ENCODE measurements at places on chromosomes 5 and 9.

DNA sequence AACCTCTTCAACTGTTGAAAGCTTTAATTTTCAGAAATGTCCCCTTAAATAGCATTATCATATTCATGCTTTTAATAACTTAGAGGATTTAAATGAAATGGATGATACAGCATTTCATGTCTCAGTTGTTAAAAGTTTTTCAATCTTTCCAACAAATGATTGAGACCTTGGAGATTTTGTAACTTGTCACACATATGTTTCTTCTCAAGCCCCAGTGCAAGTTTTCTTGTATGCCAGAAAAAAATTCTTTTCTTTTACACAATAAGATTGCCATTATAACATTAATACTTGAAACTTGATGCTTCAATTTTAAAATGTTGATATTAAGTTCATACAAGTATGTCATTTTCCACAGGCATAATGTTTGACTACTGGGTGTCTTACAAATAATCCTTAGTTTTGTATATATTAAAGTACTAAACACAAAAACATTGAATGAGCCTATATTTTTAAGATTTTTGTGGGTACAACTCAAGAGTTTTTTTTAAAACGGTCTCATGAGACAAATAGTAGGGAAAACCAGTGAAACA lies 124.5 kb downstream of the AGTPBP1 start:
- DNase-seq, result no peak

GRCh38 chr9:120982836-120983235 lies 56.2 kb upstream of the TRAF1 start:
- DNase-seq, result no peak

DNA sequence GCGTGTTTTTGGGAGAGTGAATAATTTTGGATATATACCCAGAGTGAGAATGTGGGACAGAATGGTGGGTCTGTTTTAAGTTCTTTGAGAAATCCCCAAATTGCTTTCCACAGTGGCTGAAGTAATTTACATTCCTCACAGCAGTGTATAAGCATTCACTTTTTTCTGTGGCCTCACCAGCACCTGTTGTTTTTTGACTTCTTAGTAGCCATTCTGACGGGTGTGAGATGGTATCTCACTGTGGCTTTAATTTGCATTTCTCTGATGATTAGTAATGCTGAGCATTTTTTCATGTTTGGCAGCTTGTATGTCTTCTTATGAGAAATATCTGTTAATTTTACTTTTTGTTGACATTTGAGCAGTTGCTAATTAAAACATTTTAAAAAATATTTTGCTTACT lies 9.4 kb upstream of the SPATA31D1 start:
- DNase-seq, result no peak

DNA sequence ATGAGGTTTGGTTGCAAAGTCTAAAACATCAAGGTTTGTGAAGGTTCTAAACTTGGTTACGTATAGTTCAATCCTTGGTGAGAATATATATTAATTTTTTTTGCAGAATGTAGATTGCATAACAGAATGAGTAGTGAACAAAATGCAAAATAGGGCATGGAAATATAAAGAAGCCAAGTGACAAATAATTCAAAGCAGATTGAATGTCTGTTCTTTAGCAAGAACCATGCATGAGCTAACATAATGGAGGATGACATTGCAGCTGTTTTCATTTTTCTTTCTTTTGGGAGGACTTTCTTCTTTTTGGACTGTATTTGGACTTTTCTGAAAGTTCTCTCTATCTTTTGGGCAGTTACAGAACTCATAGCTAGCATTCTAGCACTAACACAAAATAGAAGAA lies 194.8 kb upstream of the MRPS30 start:
- no peak for DNase-seq

DNA sequence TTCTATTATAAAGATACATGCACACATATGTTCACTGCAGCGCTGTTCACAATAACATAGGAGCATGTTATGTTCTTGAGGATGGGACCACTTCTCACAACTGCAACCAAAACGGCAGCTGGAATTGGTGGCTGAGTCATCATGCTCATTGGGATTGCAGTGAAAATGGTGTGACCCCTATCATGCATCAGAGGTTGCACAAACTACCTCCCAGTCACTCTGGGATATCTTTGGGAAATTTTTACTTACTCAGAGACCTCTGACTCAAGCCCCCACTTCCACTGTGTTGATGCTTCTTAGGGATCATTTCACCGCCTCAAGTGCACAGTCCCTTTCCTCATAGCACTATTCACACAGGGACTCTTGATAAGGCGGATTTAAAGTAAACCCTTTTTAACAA lies 474.1 kb downstream of the BNC2 start:
- no peak for DNase-seq

DNA sequence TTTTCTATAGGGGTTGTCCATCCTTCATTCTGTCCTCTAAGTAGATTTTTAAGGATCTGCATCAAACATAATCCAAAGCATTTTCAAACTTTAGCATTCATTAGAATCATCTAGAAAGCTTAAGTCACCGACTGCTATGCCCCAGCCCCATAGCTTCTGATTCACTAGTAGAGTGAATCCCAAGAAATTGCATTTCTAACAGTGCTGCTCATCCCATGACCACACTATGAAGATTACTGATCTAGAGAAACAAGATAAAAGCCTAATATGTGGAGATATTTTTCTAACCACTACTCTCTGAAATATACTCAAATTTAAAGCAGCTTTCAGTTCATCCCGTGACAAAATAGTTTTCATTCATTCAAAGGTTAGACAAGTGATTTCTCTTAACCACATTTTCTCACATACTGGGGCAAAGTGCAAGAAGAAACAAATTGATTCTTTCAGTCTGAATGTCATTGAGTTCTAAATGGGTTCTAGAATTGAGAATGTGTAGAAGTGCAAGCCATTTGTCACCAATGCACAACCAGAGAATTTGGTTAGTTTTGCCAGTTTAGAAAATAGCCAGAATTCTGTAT lies 286.9 kb upstream of the CD180 start:
- no peak for DNase-seq

GRCh38 chr9:68832101-68832500 lies 127.1 kb downstream of the PIP5K1B start:
- no peak for DNase-seq

DNA sequence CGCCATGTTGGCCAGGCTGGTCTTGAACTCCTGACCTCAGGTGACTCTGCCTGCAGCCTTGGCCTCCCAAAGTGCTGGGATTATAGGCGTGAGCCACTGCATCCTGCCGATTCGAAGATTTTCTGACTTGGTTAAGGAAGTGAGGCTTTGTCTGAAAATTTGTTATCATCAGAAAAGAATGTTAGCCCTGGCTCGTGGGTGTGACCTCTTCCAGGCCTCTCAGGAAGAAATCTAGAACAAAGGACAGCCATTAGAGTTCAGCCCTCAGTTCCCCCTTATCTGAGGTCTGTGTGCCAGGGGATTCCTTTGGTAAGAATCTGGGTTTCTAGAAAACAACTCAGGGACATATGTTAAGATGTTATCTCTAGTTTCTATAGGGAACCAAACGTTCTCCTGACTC lies 6.2 kb downstream of the OR2S2 start:
- DNase-seq, result no peak

- no peak for DNase-seq
These were observed 133.0 kb downstream of the SLC28A3 start for GRCh38 chr9:84207491-84207951.

- peak; percentile 56 for DNase-seq
These were observed 39.6 kb upstream of the TRIM36 start for GRCh38 chr5:115209279-115209678.

- DNase-seq, result no peak
These were observed 25.0 kb upstream of the CEP78 start for GRCh38 chr9:78210841-78211301.

- DNase-seq, result no peak
These were observed 36.6 kb downstream of the NREP start for GRCh38 chr5:111720333-111720890.

DNA sequence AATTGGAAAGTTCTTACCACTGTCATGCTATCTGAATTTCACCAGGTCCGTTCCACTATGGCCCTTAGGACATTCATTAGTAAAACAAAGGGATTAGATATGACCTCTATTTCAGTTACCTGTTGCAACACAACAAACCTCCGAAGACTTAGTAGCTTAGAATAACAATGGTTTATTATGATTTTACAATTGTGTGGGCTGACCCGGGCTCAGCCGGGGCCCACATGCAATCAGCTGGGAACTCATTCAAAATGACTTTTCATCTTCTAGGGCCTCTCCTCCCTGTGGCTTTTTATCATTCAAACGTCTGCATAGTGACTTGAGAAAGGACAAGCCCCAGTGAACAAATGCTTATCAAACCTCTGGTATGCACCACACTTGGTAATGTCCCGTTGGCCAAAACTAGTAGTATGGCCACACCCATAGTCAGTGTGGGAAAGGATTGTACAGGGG lies 2.3 kb upstream of the FBXW11 start:
- DNase-seq, result no peak

DNA sequence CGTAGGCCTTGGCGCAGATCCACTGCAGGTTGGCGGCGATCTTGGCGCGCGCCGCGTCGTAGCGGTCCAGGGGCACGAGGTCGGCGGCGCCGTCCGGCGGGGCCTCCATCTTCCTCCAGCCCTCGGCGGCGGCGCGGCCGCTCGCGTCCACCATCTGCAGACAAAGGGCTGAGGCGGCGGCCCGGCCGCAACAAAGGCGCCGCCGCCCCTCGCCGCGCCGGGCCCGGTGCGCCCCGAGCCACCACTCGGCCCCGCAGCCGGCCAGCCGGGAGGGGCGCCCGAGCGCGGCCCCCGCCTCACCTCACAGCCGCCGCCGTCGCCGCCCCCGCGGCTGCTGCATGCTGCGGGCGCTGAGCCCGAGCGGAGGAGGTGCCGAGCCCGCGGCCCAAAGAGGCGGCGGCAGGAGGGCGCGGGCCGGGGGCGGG lies 328 bp downstream of the CAMSAP1 start:
- no peak for DNase-seq

DNA sequence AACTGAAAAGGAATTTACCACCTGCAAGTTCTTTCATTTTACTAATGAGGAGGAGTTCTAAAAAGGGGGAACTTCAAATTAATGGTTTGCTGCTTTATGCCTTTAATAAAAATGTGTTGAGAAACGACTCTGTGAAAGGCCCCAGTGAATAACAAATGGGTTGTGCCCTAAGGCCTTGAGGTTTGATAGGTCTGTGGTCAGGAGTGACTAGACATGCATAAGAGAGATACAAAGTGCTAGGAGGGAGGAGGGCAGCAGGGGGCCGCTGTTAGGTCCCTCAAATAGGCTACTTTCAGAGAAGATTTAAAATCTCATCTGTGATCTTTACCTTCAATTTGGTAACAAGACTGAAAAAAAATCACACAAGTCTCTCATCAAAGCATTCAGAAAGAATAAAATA lies 58.3 kb downstream of the FAM81B start:
- DNase-seq, result no peak

- DNase-seq, result no peak
These were observed 130.2 kb downstream of the DROSHA start for GRCh38 chr5:31401691-31402090.

- DNase-seq, result no peak
These were observed 725 bp upstream of the OR13C2 start for GRCh38 chr9:104606152-104606551.

GRCh38 chr9:6439051-6439703 lies 26.2 kb downstream of the UHRF2 start:
- no peak for DNase-seq

DNA sequence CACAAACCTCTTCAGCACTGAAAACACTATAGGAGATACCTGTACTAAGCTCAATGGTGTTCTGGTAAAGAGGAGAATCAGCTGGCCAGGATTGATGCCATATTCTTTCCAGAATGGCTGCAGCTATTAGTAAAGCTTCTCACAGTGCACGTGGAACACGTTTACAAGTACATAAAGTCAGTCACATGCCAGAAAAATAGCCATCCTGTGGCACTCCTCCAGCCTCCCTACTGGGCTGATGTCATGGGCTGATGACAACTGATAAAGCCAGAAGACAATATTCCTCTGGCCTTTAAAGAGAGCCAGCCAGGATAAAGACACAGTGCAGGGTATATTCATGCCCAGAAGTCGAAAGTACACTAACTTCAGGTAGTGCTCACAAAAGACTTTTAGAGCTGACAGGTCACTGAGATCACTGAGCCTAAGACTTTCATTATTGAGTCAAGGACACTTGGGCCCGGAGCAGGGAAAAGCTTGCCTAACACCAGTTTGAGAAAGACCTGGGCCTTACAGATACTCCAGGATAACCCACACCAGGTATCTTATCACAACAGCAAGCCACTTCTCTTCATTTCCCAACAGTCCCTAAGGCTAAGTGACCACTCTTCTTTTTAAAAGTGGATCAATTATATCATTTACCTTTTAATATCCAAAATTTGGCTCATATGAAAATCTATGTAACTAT lies 29.4 kb downstream of the ABITRAM start:
- DNase-seq, result no peak

- DNase-seq, result no peak
These were observed 117.6 kb upstream of the ANKRD55 start for GRCh38 chr5:56350597-56351170.

DNA sequence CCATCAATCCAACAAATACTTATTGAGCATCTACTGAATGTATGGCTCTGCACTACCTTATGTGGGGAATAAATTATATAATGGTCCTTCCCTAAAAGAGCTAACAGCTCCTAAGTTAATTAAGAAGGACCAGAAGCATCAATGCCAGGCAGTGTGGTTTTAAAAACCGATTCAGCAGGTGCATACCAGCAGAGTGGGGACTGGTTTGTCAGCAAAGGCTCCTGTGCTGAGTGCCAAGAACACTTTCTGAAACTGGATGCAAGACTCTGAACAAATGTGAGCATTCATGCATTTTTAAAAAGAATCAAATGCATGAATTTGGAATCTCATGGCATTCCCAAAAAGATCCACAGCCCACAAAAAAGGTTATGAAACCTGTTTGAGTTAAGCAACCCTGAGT lies 142.2 kb downstream of the AUH start:
- DNase-seq, result no peak

- no peak for DNase-seq
These were observed 2.1 kb downstream of the PCDHGA7 start for GRCh38 chr5:141384471-141385267.

- DNase-seq, result no peak
These were observed 172.2 kb downstream of the NFIB start for GRCh38 chr9:14141699-14142098.

- no peak for DNase-seq
These were observed 548.5 kb downstream of the DTWD2 start for GRCh38 chr5:118439831-118440230.

- DNase-seq, result no peak
These were observed 41.5 kb upstream of the PTPDC1 start for GRCh38 chr9:94042516-94043360.

DNA sequence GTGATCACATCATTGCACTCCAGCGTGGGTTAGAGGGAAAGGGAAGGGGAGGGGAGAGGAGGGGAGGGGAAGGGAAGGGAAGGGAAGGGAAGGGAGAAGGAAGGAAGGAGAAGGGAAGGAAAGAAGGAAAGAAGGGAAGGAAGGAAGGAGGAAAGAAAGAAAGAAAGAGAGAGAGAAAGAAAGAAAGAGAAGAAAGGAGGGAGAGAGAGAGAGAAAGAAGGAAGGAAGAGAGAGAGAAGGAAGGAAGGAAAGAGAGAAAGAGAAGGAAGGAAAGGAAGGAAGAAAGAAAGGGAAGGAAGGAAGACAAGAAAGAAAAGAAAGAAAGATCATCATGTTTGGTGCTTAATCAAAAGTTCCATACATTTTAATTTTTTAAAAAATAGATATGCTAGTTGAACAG lies 136.2 kb downstream of the CMYA5 start:
- no peak for DNase-seq

GRCh38 chr5:26582350-26583045 lies 455.9 kb downstream of the CDH9 start:
- no peak for DNase-seq

- DNase-seq, result no peak
These were observed 36.4 kb upstream of the SV2C start for GRCh38 chr5:76046741-76047140.

GRCh38 chr5:154788212-154788611 lies 33.0 kb downstream of the LARP1 start:
- DNase-seq, result no peak

- no peak for DNase-seq
These were observed 24.9 kb downstream of the ARHGEF37 start for GRCh38 chr5:149605998-149606724.
